H54 (cell line): ENCODE measurements at places on chromosomes 16 and 17.

DNA sequence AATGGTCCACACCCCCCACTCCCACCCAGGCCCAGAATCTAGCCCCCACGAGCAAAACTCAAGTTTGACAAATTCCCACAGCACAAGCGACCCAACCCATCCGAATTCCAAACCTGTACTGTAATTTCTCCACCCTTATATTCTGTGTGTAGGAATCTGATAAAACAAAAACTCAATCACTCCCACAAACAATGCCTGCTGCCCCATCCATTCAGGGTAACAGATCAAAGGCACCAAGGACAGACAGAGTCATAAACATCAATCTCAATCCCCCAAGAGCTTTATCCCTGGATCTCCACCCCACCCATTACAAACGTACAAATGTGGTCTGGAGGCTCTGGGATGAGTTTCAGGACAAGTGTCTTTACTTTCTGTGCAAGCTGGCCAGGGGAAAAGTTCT, 157.8 kb downstream of the AXIN2 start:
- no peak for DNase-seq

- DNase-seq: no peak
Observed at GRCh38 chr16:30758988-30759491, 2.8 kb downstream of the CFAP119 start.

- no peak for DNase-seq
Observed at GRCh38 chr17:68296217-68297191, 5.2 kb downstream of the ARSG start.

GRCh38 chr16:56013962-56014552, 138.9 kb upstream of the CES5A start:
- DNase-seq: peak; percentile 4

DNA sequence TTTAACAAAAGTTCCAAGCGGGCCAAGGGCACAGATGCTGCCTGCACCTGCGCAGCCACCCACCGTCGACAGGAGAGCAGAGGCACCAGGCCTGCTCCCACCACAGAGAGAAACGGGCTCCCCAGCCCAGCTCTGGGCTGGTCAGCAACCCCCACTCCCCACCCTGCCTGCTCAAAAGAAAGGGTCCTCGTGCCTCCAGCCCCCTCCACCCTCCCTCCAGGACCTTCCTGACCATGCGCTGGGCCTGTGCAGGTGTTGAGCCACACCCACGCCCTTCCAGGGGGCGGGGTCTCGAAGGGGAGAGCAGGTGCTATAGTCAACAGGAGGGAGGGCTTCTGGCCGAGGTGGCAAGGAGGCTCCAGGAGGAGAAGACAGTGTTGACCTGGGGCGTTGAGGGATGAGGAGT, 25.3 kb downstream of the ZNF778 start:
- DNase-seq: no peak

- no peak for DNase-seq
Observed at GRCh38 chr17:62618647-62619416, 8.6 kb upstream of the MRC2 start.

- no peak for DNase-seq
Observed at GRCh38 chr17:38512473-38513058, 84.3 kb downstream of the ARHGAP23 start.

DNA sequence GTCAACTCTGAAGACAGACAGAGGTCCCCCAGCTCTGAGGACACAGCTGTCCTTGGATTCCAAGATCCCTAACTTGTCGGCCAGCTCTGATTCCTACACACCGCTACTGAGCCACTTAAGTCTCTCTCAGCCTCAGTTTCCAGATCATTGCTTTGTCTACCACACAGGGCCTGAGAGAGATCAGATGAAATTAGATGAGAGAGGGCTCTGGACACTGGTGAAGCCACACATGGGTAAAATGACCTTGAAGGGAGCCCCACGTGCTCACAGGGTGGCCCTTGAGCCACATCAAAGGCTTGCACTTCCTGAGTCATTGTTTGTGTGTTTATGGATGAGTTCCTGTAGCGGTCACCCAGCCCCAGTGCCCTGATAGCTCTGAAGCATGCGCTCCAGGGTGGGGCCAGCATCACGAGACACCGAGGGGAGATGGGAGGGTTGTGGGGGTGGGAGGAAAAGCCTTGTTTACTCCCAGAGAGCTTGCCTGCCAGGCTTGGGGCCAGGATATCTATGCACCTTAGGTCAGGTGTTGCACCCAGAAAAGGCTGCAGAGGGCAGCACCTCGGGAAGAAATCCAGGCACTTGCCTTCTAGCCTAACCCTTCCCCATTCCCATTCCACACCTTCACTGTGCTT, 32.7 kb upstream of the SLC6A2 start:
- DNase-seq: no peak

DNA sequence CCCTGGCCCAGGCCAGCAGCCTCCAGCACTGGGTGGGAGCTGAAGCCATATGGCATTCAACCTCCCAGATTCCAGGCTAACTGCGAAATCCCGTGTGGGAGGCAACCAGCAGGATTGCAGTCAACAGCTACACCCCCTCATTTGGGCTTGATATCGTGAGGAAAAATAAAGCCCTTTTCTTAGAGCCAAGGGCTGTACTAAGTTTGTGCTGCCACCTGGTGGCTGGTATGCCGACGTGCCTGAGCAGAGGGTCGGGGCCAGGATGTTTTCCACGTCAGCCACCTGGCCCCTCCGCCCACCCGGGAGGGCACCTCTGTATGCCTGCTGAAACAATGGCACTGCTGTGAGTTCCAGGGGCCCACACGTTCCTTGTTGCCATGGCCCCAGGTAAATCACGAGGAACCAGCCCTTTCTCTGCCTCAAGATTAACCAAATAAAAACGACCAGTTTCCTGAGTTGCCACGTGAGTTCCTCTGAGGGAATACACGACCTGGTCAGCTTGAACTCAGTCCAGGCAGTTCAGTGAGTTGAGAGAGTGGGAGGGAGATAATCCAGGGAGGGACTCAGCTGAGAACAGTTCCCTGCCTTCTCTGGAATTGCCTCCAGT, 9.0 kb downstream of the TMEM98 start:
- peak; percentile 26 for DNase-seq

GRCh38 chr17:40633871-40634270, 13.7 kb downstream of the SMARCE1 start:
- DNase-seq: no peak

DNA sequence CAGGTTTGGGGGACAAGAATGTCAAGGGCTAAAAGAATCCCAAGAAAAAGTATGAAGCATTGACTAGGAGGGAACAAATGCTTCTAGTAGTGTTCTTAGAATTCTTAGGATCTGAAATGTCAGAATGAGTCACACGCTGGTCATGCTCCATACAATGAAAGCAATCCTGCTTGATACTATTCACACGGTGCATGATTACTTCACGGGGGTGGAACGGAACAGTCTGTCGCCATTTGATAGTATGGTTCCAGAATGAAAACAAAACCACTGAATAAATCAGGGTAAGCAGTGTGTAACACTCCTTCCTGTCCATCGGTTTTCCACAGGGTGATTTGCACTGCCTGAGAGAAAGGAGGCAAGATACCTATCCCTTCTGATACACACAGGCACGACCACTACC, 22.9 kb upstream of the YWHAE start:
- DNase-seq: peak; percentile 79

GRCh38 chr16:22903716-22904115, 89.8 kb downstream of the HS3ST2 start:
- DNase-seq: no peak

- no peak for DNase-seq
Observed at GRCh38 chr16:87366288-87366687, 17.3 kb downstream of the FBXO31 start.

DNA sequence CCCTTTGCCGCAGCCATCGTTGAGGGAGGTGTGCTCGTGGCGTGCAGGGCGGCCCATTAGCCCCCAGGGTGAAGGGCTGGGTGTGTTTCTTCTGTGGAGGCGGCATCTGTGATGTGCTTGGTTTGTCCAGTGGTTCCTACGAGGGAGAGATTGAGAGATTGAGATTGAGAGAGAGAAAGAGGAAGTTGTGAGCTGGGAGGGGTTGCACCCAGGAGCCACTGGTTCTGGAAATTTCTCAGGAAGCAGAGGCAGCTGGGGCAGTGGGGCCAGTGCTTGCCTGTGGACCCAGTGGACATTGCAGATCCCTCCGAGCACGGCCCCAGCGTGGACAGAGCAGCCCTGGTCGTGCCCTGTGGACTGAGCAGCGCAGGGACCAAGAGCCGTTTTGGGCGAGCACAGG, 72.0 kb upstream of the ZNF750 start:
- DNase-seq: no peak

GRCh38 chr16:9680968-9681367, 501.3 kb downstream of the GRIN2A start:
- no peak for DNase-seq

DNA sequence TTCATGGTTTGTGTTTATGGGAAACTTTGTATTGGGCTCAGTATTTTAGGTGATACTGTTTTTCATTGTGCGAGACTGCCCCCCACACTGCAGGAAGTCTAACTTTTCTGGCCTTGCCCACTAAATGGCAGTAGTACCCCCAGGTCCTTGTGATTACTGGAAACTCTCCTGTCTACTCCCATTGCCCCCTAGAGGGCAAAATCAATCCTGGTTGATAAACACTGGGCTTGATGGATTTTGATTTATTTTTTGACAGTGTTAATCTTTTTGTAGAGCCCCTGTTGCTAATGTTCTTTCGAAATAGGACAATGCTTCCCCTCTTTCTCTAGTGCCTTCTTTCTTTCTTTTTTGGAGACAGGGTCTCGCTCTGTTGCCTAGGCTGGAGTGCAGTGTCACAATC, 15.5 kb downstream of the METTL9 start:
- DNase-seq: no peak

GRCh38 chr16:89366561-89367537, 123.5 kb downstream of the ANKRD11 start:
- DNase-seq: no peak

DNA sequence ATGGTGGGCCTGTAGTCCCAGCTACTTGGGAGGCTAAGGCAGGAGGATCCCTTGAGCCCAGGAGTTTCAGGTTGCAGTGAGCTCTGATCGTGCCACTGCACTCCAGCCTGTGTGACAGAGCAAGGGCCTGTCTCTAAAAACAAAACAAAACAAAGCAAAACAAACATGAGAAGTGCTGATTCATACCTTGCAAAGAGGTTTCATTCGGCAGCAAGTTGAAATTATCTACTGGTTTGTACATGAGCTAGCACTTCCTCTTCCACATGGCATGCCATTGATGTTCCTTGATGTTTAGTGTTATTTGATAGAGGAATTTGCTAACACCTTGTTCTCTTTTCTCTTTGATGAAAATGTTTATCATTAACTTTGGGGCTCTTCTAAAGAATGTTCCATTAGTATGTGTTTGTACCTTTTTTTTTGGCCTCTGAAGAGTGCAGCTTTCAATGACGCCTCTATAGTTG, 50.6 kb downstream of the SPECC1 start:
- DNase-seq: peak; percentile 26

DNA sequence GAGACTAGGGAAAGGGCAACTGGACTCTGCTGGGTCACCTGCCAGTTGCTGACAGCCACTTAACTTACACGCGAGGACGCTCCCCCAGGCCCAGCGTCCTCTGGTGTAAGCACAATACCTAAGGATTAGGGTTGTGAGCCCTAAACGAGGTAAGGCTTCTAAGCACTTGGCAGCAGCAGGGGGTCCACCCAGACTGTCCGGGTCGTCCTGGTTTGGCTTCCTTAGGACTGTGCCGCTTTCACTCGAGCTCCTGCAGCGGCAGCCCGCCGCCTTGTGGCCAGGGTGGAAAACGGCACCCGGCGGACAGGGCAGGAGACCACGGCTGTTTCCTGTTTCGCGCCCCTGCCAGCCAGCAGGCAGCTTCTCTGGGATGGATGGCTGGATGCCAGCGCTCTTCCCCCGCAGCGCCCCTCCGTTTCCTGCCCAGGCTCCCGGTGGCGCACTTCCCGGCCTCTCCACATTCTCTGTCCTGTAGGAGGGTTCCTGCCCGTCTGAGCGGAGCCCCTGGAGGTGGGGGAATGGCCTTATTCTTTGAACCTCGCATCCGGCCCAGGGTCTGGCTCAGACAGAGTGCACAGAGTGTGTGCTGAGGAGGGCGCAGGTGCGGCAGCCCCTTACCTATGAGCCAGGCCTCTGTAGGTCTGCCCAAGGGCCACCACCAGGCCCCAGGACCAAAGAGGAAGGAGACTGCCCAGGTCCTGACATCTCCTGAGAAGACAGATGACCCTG, 47.0 kb upstream of the AMZ2 start:
- peak; percentile 95 for DNase-seq

DNA sequence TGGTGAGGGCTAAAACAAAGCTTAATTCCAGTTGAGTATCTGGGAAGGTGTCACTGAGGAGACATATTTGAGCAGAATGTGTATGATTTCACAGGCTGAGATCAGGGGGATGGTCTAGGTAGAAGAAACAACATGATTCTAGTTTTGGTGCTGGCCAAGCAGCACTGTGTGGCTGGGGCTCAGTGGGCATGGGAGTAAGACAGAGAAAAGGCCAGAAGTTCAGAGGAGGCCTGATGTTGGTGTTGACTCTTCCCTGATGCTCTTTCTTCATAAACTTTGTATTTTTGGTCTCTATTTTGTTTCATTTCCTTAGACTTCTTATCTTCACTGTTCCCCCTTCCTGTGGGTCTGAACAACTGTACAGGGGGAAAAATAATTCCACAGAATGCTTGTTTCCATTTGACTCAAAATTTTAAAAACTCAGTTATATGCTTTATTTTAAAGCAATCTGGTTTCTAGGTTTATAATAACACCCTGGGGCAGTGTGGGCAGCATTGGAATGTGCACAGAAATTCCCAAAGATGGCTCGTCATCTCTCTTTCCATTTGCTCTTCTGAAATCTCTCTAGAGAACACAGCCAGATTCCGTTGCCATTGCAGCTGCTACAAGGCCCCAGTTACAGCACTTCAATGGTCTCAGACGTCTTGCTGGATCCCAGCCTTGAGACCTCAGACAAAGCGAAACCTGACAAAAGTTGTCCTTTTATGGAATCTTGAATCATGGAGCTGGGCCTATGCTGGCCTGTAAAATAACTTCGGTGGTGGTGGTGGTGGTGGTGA, 68.3 kb downstream of the SNX11 start:
- DNase-seq: peak; percentile 37

GRCh38 chr17:33012522-33013033, 20.9 kb downstream of the SPACA3 start:
- peak; percentile 9 for DNase-seq

- no peak for DNase-seq
Observed at GRCh38 chr17:74250324-74250995, 23.6 kb upstream of the DNAI2 start.

GRCh38 chr17:31806921-31807320, 52.1 kb downstream of the COPRS start:
- DNase-seq: no peak

- no peak for DNase-seq
Observed at GRCh38 chr16:3669082-3669481, 14.6 kb downstream of the DNASE1 start.
